ENCODE measurements at places on chromosomes 16 and 17. TPM values are rescaled to one million over a fixed set of nuclear protein-coding genes. Genes with fewer than 3 reads are reported as not detected.

The CA5A gene
- not detected for polyA plus RNA-seq

GRCh38 chr16:85508993-85509392 is 104.1 kb upstream of the GSE1 start:
- DNase-seq = no peak

DNA sequence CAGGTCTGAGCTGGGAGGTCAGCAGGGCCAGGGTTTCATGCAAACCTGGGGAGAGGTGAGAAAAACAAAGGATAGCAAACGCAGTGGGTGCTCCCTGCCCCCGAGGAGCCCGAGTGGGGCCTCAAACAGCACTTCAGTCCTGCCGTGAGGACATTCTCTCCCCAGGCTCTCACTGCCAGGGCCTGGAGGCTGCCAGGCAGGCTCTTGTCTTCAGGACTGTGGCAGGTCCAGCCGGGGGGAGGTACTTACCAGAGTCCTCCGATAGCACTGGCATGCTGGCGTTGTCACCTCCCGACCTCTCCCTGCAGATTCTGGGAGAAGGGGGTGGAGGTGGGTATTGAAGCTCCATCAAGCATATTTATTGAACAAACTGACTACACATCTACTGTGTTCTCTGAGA is 1.3 kb downstream of the MPP3 start:
- DNase-seq = no peak

GRCh38 chr16:88456356-88457292 is 3.5 kb downstream of the ZFPM1 start:
- DNase-seq = peak; percentile 40

GRCh38 chr17:12727076-12727760 is 61.5 kb downstream of the MYOCD start:
- no peak for DNase-seq

- no peak for DNase-seq
Observed at GRCh38 chr17:61117983-61118382, 281.7 kb upstream of the TBX2 start.

The SLC5A2 gene
- 2.8 TPM for polyA plus RNA-seq

DNA sequence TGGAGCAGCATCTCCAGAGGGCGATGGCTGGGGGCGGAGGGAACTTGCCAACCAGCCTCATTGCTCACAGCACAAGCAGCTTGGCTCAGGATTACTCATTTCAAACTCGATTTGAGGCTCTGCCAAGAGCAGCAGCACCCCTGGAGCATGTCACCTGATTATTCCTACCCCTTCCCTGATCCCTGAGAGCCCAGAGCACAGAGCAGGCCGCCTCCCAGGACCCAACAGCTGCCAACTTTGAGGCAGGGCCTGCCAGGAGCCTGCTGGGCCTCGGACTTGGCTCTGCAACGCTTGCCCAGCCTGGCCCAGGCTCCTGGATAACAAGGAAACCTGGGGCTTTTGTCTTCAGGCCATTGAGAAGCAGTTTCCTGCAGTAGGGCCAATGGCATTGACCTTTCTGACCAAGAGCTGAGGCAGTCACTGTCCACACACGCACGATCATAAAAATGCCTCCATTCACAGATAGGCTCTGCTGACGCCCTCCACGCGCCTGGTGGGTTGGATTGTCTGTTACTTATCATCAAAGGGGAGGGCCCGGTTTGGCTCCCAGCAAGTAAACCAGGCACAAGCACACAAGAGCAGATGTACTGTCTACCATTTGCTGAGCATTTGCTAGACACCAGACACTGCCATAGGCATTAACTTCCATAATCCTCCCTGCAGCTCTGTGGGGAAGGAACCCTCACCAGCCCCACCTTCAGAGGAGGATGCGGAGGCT is 406.6 kb upstream of the EEF2KMT start:
- no peak for DNase-seq

DNA sequence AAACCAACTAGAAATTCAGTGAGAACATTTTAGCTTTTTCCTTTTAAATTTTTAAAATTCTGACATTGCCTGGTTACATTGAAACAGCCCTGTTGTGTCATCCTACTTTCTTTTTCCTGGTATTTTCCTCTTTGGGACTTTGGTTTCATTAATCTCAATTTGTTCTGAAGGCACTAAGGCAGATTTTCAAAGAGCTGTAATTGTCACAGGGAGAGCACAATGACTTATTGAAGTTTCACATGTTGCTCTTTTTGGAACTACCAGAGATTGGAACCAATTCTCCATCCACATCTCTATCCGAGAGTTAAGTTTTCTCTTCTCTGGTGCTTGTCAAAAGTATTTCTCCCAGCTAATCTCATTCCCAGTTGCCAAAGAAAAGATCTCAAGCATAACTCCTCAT is 144.7 kb upstream of the TBX2 start:
- no peak for DNase-seq

The TBX2 gene
- not detected for polyA plus RNA-seq

DNA sequence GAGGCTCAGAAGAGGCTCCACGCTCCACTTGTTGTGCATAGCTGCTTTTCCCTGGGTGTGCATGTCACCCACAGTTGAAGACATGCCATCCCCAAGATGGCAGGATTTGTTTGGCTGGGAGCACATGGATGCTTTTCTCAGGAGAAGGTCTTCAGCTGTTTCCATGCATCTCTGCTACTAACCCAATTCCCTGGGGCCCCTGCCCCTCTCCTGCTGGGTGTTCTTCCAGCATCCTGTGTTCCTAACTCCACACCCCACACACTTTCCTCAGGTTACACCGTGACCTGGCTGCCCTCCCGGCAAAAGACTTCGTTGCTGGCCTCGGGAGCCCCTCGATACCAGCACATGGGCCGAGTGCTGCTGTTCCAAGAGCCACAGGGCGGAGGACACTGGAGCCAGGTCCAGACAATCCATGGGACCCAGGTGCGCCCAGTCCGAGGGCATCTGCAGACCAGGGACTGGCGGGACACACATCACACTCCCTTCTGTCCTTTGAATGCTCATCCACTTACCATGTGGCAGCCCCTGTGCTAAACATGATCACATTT is 21.5 kb downstream of the ITGAL start:
- DNase-seq = no peak

- DNase-seq = no peak
Observed at GRCh38 chr17:65049085-65049756, 7.3 kb downstream of the GNA13 start.

GRCh38 chr16:83835586-83836566 is 28.1 kb downstream of the HSBP1 start:
- peak; percentile 41 for DNase-seq

The TBC1D3G gene
- not detected for polyA plus RNA-seq

DNA sequence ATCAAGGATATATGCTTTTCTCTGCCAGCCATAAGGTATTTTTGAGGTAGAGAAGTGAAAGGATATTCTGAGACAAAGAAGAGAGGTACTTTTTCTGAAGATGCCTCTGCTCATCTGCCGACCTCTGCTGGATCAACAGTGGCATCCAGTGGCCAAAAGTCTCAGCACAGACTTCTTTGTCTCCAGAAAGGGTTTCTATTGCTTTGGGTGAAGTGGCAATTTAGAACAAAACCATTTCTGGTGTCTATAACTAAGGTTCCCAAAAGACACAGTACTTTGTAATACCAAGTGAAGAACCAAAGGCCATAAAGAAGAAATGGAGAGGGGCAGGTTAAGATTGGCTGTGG is 155.2 kb upstream of the C17orf78 start:
- peak; percentile 6 for DNase-seq

- no peak for DNase-seq
Observed at GRCh38 chr16:21190599-21190998, 20.8 kb downstream of the ZP2 start.

GRCh38 chr17:70104791-70105523 is 29.9 kb downstream of the KCNJ16 start:
- DNase-seq = no peak

DNA sequence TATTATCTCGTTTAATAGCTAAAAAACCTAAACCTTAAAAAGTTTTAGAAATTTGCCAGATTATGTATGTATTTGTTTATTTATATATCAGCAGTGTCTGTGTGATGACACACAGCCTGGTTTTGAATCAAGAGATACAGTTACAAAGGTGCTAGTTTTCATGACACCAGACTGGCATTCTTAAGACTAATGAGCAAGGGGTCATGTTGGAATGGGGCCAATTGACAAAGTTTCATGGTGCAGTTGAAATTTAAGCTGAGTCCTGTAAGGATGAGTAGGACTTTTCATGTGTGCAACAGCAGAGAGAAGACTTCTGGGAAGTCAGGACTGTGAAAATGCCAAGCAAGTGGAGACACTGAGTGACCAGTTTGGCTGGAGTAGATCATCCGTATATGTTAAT is 3.2 kb upstream of the KRT10 start:
- no peak for DNase-seq

- DNase-seq = no peak
Observed at GRCh38 chr16:73997971-73998370, 298.6 kb upstream of the PSMD7 start.

- no peak for DNase-seq
Observed at GRCh38 chr17:57235124-57235523, 21.2 kb upstream of the MSI2 start.

DNA sequence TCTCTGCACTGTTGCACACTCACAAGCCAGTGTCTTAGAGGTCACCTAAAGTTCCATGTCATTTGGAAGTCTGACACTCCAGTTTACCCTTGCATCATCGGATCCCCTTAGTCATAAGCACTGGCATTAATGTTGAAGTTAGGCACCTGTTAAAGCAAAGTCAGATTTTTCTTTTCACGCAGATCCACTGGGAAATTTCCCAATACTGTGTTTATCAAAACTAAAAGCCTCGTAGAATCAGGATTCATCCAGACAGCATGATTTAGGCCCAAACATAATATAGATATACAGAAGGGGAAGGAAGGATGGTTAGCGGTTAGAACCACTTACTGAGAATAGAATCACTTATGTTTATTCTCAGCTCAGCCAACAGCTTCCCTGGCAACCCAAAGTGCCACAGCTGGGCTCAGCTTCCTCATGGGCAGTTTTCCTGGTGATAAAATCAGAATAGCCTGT is 30.1 kb upstream of the HAPSTR1 start:
- no peak for DNase-seq

DNA sequence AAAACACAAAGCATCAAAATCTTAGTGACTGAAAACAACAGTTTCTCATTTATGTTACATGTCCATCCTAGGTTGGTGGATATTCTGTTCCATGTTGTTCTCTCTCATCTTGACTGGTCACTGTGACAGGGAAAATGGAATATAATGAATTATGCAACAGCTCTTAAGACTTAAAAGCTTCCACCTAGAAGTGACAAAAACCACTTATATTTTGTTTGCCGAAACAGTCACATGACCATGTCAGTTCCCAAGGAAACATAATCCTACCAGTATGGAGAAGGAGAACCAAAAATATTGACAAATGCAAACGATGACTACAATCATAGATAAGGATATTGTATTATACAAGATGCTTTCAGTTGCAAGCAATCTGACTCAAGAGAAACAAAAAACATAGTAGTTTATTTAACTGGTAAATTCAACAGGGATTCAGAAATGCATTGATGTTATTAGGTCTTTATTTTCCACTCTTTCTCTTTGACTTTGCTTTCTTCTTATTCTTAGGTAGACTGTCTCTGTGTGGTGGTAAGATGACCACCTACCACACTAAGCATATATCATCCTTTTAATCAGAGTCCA is 103.8 kb downstream of the SSH2 start:
- DNase-seq = no peak

- peak; percentile 61 for DNase-seq
Observed at GRCh38 chr16:87487361-87487924, 5.4 kb downstream of the ZCCHC14 start.

- no peak for DNase-seq
Observed at GRCh38 chr16:52316241-52316640, 230.7 kb downstream of the TOX3 start.

DNA sequence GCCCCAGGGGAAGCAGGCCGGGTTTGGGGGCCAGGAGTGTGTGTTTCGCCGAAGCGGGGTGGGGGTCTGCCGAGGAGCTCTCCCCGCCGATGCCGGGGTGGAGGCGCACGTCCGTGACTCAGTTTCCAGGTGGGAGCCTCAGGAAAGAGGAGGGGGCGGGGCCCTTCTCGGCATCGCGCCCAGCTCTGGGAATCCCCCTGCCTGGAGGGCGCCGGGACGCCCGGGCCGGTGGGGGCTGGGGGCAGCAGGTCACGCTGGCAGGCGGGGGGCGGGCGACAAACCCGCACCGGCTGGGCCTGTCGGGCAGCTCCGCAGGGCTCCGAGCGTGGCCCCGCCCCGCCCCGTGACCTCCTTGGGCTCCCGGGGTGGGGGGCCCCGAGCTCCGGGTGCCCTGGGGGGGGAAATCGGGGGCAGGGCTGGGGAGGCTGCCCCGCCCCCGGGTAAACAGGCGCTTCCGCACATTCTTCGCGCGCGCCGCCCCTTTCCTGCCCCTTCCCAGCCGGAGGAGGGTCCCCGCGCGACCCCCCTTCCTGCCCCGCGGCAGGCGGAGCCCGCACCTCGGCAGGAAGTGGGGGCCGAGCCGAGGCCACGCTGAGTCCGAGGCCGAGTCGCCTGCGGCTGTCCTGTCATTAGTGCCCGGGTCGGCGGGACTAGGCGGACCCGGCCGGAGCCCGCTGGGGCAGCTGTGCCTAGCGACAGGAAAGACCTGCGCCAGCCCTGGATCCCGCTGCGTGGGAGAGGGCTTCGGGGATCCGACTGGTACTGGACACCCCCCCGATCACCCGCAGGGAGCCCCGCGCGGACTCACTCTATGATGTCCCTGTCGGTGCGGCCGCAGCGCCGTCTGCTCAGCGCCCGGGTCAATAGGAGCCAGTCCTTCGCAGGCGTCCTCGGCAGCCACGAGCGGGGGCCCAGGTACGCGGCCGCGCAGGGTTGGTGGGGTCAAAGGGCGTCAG is 9.3 kb downstream of the RIPOR1 start:
- peak; percentile 67 for DNase-seq

The CLDN7 gene
- polyA plus RNA-seq = 1.0 TPM

DNA sequence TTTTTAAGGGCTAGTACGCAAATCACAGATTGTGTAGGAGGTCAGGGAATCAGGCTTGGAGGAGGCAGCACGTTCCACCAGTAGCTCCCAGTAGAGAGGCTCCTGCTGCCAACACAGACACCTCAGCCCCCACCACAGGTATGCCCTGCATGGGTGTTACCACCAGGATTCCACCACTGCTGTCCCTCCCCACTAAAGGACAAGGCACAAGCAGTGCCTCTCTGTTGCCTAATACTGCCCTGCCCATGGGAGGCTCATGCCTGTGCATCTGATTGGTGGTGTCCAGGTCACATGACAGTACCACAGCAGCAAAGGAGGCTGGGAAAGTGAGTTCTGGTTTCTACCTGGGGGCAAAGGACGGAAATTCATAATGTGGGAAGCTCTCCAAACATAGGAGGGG is 33.6 kb upstream of the CACNG4 start:
- DNase-seq = no peak

DNA sequence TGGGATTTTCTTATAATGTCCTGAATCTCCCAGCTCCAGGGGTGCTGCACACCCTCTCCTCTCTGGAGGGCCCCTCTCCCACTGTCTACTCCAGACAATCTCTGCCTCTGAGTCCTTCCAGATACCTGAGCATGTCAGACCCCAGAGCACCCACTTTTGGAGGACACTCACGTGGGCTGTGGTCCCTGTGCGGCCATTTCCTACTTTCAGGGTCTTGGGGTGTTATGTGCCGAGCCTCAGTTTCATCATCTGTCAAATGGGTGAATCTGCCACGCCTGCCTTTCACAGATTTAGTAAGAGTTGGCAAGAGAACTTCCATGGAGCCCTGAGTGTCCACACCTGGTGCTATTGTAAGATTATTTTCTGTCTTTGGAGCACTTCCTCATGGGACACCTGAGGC is 3.7 kb upstream of the FOXL1 start:
- no peak for DNase-seq

The KRTAP4-1 gene
- not detected for polyA plus RNA-seq

Measured in CD4-positive, alpha-beta memory T cell (primary cell).